CD8-positive, alpha-beta memory T cell (primary cell): ENCODE measurements at places on chromosomes 2 and 18. TPM values are rescaled to one million over a fixed set of nuclear protein-coding genes. Genes with fewer than 3 reads are reported as not detected.
A peak's percentile ranks its signal among the peaks of the same experiment; 100 is the strongest.

DNA sequence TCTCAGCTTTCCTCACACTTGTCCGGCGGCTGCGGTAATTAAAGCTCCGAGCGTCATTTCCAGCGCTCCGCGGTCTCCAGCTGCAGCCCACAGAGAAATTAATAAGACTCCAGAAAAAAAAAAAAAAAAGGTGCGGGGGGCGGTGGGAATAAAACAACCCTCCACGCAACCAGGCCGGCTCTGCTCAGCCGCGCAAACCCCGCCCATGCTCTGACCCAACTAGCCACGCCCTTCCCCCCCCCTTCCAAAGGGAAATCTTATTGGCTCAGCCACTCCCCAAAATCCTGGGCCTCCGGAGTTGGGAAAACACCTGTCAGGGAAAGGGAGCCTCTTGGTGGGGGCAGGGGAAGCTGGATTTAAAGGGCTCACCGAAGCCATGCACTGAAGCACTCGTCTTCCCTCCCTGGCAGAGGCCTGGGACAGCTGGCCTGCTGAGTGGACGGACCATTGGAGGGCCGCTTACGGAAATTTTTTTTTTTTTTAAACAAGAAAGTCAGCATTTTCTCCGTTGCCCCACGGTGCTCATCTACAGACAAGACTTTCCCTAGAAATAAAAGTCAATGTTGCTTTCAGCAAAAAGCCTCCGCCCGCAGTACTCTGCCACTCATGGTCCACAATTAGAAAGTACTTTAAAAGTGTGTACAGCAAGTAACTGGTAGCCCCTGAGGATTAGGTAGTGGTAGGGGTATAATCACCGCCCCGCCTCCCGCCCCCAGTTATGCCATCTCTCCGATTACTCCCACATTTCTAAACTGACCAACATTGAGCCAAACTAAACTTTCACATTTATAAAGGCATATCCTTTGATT is 674 bp upstream of the ERBB4 start:
- DNase-seq = no peak

The RIT2 gene
- polyA plus RNA-seq = not detected

The PROKR1 gene
- polyA plus RNA-seq = not detected

The REG3G gene
- not detected for polyA plus RNA-seq

DNA sequence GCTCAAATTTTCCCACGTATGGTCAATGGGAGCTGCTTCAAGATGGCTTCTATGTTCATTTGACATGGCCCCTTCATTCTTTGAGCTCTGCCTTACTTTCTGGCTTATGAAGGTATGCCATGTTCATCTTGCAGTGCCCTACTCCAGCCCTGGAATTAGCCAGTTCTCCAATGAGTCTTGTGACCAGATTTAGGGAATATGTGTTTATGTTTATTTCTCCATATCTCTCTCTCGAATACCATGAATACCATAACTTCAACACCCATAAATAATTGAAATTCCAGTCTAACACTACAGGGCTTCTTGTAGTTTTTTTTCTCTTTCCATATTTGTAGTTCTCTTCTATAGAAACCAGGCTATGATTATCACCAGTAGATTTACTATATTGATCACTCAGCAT is 39.7 kb downstream of the EPB41L5 start:
- no peak for DNase-seq

DNA sequence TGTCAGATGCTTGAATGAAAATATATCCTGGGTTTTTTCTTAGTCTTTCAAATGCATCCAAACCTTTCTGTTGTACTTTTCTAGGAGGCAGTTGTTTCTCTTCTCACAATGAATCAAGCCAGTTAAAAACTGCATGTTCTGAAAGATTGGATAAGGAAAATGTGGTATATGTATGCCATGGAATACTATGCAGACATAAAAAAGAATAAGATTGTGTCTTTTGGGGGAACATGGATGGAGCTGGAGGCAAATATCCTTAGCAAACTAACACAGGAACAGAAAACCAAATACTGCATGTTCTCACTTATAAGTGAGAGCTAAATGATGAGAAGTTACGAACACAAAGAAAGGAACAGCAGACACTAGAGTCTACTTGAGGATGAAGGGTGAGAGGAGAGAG is 51.7 kb upstream of the MAPK4 start:
- no peak for DNase-seq

The SPP2 gene
- polyA plus RNA-seq = not detected

The UCN gene
- polyA plus RNA-seq = 0.71 TPM

DNA sequence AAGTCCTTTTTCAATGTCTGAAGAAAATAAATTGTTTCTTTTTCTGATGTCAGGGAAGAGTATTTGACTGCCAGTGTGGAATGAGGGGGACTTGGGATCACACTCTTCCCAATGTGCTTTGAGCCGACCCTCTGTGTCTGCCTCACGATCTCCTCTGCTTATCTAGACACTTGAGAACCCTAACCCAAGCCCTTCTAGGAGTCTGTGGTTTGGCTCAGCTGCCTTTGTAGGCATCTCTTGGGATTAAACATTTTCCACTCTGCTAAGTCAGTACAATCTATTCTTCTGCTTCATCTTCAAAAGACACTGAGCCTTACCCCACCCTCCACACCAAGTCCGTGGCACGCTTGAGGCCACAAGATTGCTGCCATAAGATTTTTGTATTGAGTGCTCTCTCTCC is 19.4 kb downstream of the FAM110C start:
- DNase-seq = no peak

DNA sequence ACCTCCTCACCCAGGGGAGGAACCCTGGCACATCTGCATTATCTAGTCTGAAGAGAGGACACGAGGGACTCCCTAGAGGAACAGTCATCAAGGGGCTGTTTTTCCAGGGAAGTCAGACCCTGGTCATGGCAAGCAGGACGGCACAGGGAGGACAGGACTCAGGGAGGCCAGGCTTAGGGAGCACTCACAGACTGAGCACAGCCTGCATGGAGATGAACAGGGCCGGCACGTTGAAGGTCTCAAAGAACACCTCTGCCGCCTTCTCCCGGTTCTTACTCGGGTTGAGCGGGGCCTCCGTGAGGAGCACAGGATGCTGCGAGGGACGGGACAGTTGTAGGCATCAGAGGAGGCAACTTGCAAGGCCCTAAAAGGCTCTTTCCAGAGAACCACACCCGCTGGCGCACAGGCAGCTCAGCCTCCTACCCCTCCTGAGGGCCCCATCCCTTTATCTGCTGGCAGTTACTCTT is 5.1 kb downstream of the ACTR1B start:
- DNase-seq = no peak

GRCh38 chr2:233686928-233687327 is 5.2 kb downstream of the UGT1A7 start:
- DNase-seq = no peak

DNA sequence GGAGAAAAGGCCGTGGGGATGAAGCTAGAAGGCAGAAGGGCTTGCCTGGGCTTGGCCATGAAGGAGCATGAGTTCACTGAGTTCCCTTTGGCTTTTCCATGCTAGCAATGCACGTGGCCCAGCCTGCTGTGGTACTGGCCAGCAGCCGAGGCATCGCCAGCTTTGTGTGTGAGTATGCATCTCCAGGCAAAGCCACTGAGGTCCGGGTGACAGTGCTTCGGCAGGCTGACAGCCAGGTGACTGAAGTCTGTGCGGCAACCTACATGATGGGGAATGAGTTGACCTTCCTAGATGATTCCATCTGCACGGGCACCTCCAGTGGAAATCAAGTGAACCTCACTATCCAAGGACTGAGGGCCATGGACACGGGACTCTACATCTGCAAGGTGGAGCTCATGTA is 2.9 kb downstream of the CTLA4 start:
- DNase-seq = no peak

The C2orf81 gene
- 2.6 TPM for polyA plus RNA-seq

DNA sequence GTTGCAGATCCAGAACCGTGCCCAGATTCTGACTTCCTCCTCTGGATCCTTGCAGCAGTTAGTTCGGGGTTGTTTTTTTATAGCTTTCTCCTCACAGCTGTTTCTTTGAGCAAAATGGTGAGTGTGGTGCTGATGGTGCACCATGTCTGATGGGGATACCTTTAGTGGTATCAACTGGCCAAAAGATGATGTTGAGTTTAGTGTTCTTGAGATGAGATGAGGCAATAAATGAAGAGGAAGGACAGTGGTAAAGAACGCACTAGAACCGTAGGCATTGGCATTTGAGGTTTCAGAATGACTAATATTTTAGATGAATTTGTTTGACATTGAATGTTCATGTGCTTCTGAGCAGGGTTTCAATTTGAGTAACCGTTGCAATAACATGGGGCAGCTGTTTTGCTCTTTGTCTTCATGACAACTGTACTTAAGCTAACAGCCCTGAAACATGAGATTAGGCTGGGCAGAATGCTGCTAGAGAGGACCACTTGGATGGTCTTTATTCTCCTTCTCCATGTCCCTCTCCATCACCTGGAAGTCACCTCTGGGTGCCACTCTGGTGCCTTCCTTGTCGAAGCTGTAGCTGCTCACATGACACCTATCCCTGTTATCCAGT is 3.9 kb downstream of the CTLA4 start:
- no peak for DNase-seq

The FAM110C gene
- 0.15 TPM for polyA plus RNA-seq

GRCh38 chr2:100614455-100615000 is 51.7 kb downstream of the PDCL3 start:
- DNase-seq = no peak

The ACADL gene
- polyA plus RNA-seq = not detected

DNA sequence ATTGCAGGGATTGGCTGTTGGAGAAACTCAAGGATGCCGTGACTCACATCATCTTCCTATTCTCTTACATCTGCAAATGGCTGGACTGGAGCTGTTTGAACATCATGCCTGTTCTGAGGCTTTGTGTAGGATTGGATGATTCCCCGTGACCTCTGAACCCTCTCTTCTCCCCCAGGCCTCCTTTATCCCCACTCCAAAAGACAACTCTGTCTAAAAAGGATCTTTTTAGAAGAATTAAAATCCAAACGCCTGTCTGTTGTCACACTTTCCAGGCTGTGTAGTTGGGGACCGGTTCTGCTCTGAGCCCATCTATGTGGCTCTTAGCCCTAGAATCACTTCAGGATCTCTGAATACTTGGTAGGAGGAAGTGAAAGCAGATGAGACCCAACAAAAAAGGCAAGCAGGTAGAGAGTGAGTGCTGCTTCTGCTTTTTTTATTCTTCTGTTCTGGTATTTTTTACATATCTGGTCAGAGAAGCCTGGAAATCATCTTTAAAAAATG is 565 bp downstream of the SP140 start:
- peak; percentile 51 for DNase-seq

GRCh38 chr2:202133909-202134265 is 60.8 kb downstream of the KIAA2012 start:
- DNase-seq = no peak

- no peak for DNase-seq
Measured at GRCh38 chr18:58064406-58064998, 20.5 kb downstream of the NEDD4L start.

GRCh38 chr18:75810516-75810915 is 383.0 kb upstream of the SMIM21 start:
- DNase-seq = no peak

DNA sequence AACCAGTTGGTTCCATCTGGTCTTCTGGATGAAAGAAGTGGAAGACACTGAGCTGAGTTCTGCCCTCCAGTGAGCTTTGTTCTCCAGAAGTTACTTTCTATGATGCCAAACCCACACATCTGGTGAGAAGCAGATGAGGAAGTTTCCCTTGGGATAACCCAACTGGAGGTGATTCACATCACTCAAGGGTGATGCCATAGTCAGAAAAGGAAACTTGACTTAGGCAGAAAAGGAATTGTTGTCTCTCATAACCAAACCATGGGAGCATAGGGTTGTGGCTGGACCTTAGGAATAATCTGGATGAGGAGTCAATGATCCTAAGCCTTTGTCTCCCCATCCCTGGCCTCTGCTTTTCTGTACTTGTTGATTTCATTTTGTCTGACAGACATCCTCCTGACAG is 43.7 kb downstream of the CDC42EP3 start:
- no peak for DNase-seq

GRCh38 chr2:66565291-66565690 is 130.4 kb downstream of the MEIS1 start:
- no peak for DNase-seq

The TBC1D8 gene
- 0.69 TPM for polyA plus RNA-seq

DNA sequence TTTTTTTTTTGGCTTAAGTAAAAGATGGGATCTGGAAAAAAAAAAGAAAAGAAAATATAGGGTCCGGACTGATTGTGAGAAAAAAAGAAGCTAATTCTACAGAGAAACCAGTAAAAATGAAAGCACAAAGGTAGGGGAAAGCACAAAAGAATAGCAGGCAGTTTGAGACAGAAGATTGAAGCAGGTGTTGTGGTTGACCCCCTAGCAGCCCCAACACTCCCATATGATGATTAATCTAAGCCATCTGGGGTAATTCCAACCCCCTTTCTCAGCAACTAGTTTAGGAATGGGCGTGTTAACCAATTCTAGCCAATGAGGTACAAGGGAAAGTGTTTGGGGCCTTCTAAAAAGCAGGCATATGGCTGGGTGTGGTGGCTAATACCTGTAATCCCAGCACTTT is 77.0 kb downstream of the MBD2 start:
- no peak for DNase-seq

DNA sequence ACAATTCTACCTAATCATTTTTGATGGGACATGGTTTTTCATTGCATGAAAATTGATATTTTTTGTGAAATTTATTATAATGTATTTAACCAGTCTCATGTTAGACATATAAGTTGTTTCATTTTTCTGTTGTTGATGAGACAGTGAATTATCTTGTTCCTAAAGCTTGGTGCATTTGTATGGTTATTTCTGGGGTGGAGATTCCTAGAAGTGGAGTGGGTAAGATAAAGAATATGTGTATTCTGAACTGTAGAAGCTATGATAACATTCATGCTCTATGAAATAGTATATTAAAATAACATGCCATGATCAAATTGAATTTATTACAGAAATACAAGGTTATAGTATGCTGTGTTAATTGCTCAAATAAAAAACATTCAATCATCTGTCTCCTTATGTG is 69.2 kb downstream of the BOLA3 start:
- no peak for DNase-seq

DNA sequence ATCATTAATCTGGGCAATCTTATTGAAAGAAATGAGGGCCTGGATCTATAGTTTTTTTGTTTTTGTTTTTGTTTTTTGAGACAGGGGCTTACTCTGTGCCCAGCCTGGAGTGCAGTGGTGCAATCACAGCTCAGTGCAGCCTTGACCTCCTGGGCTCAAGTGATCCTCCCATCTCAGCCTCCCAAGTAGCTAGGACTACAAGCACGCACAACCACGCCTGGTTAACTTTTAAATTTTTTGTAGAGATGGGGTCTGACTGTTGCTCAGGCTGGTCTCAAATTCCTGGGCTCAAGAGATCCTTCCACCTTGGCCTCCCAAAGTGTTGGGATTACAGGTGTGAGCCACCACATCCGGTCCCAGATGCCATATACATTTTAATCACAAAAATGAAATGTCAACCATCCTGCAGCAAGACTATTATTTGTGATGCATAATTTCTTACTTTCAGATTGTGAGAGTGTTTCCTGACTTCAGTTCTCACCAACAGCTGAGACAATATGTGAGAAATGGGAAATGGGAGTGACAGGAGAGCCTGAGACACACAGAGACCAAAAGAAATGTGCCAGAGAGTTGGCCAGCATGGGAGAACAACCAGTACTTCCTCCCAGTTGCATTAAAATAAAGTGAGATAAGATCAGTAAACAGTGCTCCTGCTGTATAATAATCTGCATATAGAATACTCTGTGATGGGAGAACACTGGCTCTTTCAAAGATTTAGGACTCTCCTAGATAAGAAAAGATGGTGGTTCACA is 87.6 kb downstream of the METTL8 start:
- DNase-seq = no peak

The SRBD1 gene
- polyA plus RNA-seq = 12.7 TPM
